B cell (primary cell): ENCODE measurements at places on chromosomes 11 and 22. TPM values are rescaled to one million over a fixed set of nuclear protein-coding genes. Genes with fewer than 3 reads are reported as not detected.

ADM2 gene
- polyA plus RNA-seq, result 0.67 and 0.74 TPM in 2 replicates

LYVE1 gene
- polyA plus RNA-seq, result not detected in 2 replicates

RGL4 gene
- polyA plus RNA-seq, result 2.7 and 4.1 TPM in 2 replicates

TLCD5 gene
- polyA plus RNA-seq, result 0.03 TPM in 1 of 2 replicates, not detected in the other

UCP3 gene
- 6.3 and 8.9 TPM in 2 replicates for polyA plus RNA-seq

PLCB3 gene
- 2.7 and 3.0 TPM in 2 replicates for polyA plus RNA-seq

TBX10 gene
- not detected in 2 replicates for polyA plus RNA-seq

OR5P2 gene
- polyA plus RNA-seq, result not detected in 2 replicates

SDF2L1 gene
- polyA plus RNA-seq, result 23.5 and 26.4 TPM in 2 replicates

CDC42BPG gene
- polyA plus RNA-seq, result 3.7 and 4.4 TPM in 2 replicates

TEX54 gene
- polyA plus RNA-seq, result not detected in 2 replicates

DNA sequence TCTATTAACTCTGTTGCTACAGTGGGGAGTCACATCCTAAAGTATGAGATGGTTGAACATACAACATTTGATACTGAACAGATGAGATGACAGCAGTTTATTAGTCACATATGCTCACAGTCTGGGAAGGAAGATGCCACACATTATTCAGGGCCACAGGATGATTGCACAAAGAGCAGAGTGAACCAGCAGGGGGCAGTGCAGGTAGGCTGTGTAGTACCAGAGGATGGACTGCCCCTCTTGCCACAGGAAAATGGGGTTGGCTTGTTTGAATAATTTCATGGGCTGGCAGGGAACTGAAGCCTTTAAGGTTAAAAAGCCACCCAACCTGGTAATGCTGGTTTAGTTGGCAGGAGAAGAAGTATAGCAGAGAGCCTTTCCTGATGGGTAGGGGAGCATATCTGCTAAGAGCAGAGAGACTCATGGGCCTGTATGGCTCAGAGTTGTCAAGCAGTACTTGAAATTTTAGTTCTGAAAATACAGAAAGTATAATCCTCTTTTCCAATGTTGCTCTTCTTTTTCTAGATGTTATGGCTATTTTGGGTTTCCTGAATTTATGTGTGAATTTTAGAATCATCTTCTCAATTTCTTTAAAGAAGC, 180.4 kb upstream of the B3GAT1 start:
- no peaks in the 10 kb centered on the region for H3K4me1 ChIP-seq
- DNase-seq, result no peak
- H3K27ac ChIP-seq, result no peak overlapping the region
- H3K36me3 ChIP-seq, result no peaks in the 10 kb centered on the region

DNA sequence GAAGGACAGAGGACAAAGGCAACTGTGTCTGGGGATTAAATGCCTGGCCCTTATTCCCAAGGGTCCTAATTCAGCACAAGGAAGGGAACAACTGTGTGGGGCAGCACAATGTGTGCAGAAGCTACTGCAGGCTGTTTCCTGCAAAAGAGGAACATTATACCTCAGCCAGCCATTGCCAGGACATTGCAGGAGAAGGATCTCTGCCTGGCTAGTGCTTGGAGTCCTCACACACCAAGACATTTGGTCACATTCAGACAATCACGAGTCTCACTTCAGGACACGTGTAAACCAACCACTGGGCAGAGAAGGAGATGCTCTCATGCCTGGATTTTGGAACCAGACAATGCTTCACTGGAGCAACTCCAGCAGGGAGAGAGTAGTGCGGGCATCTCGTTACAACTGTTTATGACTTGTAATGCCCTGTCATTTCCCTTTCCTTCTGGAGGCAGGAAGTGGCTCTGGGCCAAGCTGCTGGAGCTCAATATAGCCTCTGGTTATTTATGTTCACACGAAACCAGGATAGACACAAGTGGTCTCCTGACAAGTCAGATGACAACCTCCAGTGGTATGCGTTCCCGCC, 23.9 kb upstream of the ZC3H12C start:
- no peak for DNase-seq
- H3K4me1 ChIP-seq, result no peaks in the 10 kb centered on the region
- no peaks in the 10 kb centered on the region for H3K36me3 ChIP-seq
- H3K4me3 ChIP-seq, result no peak overlapping the region
- no peak overlapping the region for H3K27ac ChIP-seq
- no peaks in the 10 kb centered on the region for H3K27me3 ChIP-seq

DNA sequence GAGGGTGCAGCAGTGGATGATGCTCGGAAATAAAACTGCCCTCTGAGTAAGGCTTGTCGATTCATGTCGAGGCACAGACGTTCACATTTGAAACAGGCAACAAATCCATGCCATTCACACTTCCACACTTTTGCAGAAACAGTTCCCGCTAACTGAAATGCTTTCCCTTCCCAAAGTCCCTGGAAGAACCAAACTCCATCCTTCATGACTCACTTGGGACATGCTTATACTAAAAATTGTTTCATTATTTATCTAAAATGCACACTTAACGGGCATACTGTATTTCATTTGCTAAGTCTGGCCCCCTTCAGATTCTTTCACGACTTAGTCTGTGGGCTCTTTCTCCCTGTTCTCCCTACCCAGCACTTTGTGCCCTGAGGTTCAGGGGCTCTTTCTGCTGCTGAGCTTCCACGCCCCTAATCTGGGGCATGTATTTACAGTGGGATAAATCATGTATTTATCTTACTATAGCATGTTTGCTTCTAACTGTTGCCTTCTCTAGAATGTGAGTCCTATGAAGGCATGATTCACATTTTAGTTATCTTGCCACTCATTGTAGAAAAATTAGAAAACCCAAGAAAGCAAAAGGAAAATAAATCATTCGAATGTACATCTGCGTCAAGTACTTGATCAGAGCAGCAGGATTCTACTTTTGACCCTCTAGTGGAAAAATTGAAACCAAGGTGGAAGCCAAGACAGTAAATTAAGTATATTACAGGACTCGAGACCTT, 12.5 kb downstream of the SCGB1A1 start:
- no peaks in the 10 kb centered on the region for H3K36me3 ChIP-seq
- H3K27ac ChIP-seq, result no peak overlapping the region
- DNase-seq, result no peak
- H3K27me3 ChIP-seq, result no peaks in the 10 kb centered on the region
- peaks cover 37% of the 10 kb centered on the region for H3K4me1 ChIP-seq

DNA sequence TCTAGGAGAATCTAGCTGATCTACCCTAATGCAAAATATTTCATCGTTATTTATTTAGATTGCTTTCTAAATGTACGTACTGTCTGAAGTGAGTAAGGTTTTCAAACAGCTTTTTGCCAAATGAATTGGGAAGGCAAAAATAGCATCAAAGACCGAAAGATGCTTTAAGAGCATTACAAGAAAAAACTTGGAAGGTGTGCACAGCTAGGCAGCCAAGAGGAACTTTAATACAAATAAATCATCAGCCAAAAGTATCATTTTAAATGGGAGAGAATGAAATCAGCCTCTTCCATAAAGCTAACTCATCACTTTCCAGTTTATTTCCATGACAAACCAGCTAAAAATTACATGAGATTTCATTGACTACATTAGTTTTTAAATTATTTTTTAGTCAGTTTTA, 30.2 kb upstream of the CFAP300 start:
- H3K4me3 ChIP-seq, result no peak overlapping the region
- H3K27ac ChIP-seq, result no peak overlapping the region
- H3K27me3 ChIP-seq, result no peaks in the 10 kb centered on the region
- DNase-seq, result no peak
- H3K4me1 ChIP-seq, result no peaks in the 10 kb centered on the region
- H3K36me3 ChIP-seq, result no peaks in the 10 kb centered on the region

GRCh38 chr11:69358398-69359020, 64.6 kb downstream of the MYEOV start:
- DNase-seq, result no peak
- H3K4me3 ChIP-seq, result no peak overlapping the region
- H3K36me3 ChIP-seq, result no peaks in the 10 kb centered on the region
- H3K4me1 ChIP-seq, result no peaks in the 10 kb centered on the region
- no peak overlapping the region for H3K27ac ChIP-seq
- H3K27me3 ChIP-seq, result no peaks in the 10 kb centered on the region

DNA sequence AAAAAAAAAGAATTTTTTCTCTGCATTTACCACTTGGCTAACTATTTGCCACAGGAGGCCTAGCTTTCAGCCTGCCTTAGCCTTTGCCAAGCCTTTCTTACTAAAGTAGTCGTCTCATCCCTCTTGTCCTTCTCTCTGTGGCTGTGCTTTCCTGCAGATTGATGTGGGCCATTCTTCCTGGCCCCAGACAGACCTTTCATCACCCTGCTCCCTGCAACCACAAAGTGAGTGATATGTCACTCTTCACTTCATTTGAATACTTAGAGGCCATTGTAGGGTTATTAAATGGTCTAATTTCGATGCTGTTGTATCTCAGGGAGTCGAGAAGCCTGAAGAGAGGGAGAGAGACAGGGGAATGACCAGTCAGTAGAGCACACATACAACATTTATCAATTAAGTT, 37.6 kb downstream of the ART5 start:
- no peak overlapping the region for H3K27ac ChIP-seq
- no peak for DNase-seq
- no peaks in the 10 kb centered on the region for H3K36me3 ChIP-seq
- no peaks in the 10 kb centered on the region for H3K27me3 ChIP-seq
- H3K4me1 ChIP-seq, result no peaks in the 10 kb centered on the region

DNA sequence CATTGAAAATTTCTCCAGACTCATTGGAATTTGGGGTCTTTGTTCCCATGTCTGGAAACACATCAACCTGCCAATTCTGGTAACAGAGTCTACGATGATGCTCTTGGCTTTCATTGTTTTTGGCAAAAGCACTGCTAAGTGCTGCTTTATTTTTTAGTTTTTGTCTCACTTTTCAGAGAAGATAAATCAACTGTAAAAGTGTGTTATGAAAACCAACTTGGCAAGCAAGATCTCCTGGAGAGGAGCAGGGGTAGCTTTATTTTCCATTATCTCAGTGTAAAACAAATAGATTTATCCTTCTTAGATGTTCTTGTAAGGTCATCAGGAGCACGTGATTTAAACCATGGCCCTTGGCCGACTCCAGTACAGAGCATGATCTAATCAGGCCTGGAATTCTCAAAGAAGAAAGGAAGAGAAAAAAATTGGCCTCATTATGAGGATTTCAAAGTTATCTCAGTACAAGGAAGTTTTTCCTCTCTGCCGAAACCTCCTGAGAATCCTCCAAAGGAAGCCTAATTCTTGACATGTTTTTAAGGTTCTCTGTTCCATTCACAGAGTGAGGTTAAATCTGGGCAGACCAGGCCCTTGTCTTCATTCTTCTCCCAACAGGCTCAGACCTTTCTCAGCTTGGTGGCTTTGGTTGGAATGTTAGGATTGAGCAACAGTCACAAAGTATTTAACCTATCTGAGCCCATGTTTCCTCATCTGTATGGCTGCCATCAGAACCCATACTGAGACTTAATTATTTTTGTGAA, 16.4 kb upstream of the PAMR1 start:
- no peaks in the 10 kb centered on the region for H3K36me3 ChIP-seq
- no peak overlapping the region for H3K27ac ChIP-seq
- H3K27me3 ChIP-seq, result no peaks in the 10 kb centered on the region
- H3K4me1 ChIP-seq, result no peaks in the 10 kb centered on the region

- no peak overlapping the region for H3K27ac ChIP-seq
- H3K36me3 ChIP-seq, result peaks cover 5% of the 10 kb centered on the region
- DNase-seq, result no peak
- H3K27me3 ChIP-seq, result no peaks in the 10 kb centered on the region
Observed at GRCh38 chr11:48073031-48073861, 92.9 kb downstream of the PTPRJ start.

GRCh38 chr11:124807201-124807600, 7.0 kb upstream of the MSANTD2 start:
- DNase-seq, result no peak
- no peaks in the 10 kb centered on the region for H3K27me3 ChIP-seq
- H3K27ac ChIP-seq, result no peak overlapping the region
- H3K4me3 ChIP-seq, result no peak overlapping the region

- peaks cover 25% of the 10 kb centered on the region for H3K4me1 ChIP-seq
- peak overlapping the region; percentile 56 for H3K4me3 ChIP-seq
- no peaks in the 10 kb centered on the region for H3K27me3 ChIP-seq
- peak; percentile 88 for DNase-seq
- H3K27ac ChIP-seq, result peak overlapping the region; percentile 39
- no peaks in the 10 kb centered on the region for H3K36me3 ChIP-seq
Observed at GRCh38 chr11:64447831-64448598, 89.1 kb downstream of the RPS6KA4 start.

- no peak for DNase-seq
- H3K4me1 ChIP-seq, result peaks cover 62% of the 10 kb centered on the region
- peak overlapping the region; percentile 79 for H3K27ac ChIP-seq
Observed at GRCh38 chr11:72751116-72752087, 806 bp downstream of the ARAP1 start.

DNA sequence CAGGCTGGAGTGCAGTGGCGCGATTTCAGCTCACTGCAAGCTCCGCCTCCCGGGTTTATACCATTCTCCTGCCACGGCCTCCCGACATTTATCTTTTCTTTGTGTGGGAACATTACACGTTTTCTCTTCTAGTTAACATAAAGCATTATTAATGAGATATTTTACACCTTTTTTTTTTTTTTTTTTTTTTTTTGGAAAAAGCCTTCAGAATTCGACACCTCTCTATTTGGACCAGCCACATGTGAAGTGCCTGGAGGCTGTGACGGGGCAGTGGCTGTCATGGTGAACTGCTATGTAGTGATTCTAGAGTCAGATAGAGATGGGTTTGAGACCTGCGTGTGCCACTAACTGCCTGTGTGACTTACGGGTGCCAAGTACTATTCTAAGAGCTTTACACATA, 64.3 kb downstream of the SMIM38 start:
- no peaks in the 10 kb centered on the region for H3K36me3 ChIP-seq
- H3K27me3 ChIP-seq, result no peaks in the 10 kb centered on the region
- no peak overlapping the region for H3K4me3 ChIP-seq
- no peaks in the 10 kb centered on the region for H3K4me1 ChIP-seq
- no peak for DNase-seq

GRCh38 chr22:20777420-20778177, 3.7 kb downstream of the SERPIND1 start:
- no peaks in the 10 kb centered on the region for H3K27me3 ChIP-seq
- H3K27ac ChIP-seq, result no peak overlapping the region
- H3K36me3 ChIP-seq, result no peaks in the 10 kb centered on the region
- H3K4me1 ChIP-seq, result no peaks in the 10 kb centered on the region
- no peak overlapping the region for H3K4me3 ChIP-seq

DNA sequence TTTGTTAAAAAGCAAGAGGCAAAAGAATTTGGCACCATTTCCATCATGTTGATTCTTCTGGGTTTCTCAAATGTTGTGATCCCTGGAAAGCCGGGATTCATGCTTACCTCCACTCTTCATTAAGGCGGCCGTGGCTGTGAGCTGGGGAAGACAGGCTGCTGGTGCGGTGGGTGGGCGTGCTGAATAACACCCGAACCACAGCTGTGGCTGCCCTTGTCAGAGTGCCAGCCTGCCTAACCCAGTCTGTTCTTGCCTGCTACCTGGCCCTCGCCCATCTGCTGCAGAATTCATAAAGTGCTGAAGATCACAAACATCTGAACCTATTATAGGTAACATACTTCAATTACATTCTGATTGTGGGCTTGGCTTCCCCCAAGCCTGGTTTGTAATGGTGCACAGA, 95.8 kb upstream of the RCN1 start:
- no peaks in the 10 kb centered on the region for H3K36me3 ChIP-seq
- H3K27ac ChIP-seq, result no peak overlapping the region
- H3K4me3 ChIP-seq, result no peak overlapping the region
- no peak for DNase-seq
- H3K4me1 ChIP-seq, result no peaks in the 10 kb centered on the region
- H3K27me3 ChIP-seq, result no peaks in the 10 kb centered on the region
